ENCODE measurements at places on chromosomes 16 and 17.
A peak's percentile ranks its signal among the peaks of the same experiment; 100 is the strongest.

GRCh38 chr17:37043201-37043600 lies 94.4 kb downstream of the AATF start:
- DNase-seq, result no peak

GRCh38 chr17:81165246-81166032 lies at the start of gene PVALEF:
TSS of gene PVALEF (plus strand) at chr17:81165507. CDS start at chr17:81181227, 15,720 bp downstream.
- DNase-seq, result no peak

DNA sequence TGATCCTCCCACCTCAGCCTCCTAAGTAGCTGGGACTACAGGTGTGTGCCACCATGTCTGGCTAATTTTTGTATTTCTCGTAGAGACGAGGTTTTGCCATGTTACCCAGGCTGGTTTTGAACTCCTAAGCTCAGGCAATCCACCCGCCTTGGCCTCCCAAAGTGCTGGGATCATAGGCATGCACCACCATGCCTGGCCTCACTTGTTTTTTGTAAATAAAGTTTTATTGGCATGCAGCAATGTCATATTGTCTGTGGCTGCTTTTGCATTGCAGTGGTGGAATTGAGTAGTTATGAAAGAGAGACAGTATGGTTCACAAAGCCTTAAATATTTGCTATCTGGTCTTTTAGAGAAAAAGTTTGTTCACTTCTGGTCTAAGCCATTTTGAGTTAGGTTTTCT lies 124.7 kb downstream of the PRKCA start:
- DNase-seq, result no peak

DNA sequence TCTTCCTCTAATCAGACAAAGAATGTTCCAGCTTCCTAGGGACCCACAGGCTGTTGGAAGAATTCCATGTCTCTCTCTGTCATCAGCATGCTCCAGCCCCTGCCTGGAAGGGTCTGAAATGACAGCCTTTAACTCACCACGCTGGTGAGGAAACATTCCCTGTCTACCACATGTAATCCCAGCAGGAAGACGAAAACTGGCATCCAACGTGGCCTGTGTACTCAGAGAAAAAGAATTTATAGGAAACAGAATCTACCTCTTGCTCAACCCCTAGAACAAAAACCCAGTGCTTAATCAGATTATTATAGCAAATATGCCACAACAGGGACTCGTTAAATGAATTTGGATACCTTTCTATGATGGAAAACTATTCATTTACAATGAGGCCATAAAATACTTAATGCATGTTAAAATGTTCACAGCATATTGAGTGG lies 147.3 kb upstream of the FOXF1 start:
- no peak for DNase-seq

DNA sequence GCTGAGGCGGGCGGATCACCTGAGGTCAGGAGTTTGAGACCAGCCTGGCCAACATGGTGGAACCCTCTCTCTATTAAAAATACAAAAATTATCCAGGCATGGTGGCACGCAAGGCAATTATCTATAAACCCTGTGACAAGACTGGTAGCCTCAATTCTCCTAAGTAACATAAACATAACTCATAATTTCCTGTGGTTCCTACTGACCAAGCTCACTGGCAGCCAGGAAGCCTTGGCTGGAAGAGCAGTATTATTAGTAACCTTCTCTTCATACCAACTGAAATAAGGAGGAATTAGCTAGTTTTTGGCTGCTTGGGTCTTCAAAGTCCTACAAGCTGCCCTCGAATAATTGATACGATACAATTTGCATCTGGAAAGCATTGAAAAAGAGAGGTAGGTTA lies 31.6 kb upstream of the LRRC37A3 start:
- DNase-seq, result no peak

- DNase-seq, result peak; percentile 58
Observed at GRCh38 chr16:4317532-4318450, 1.9 kb downstream of the GLIS2 start.

DNA sequence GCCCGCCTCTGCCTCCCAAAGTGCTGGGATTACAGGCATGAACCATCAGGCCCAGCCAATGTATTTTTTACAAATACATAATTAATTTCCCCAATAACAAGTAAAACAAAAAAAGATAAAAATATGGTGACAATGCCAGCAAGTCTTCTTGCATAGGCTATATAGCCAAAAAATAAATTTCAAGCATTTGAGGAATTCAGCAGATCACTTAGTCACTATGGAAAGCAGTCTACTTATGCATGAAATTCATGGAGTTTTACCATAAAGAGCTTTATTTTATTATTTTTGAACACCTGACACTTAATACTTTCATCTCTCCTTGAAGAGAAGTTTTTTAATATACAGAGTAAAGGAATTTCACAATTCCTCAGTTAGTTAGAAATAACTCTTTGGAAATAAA lies 56.4 kb downstream of the BRIP1 start:
- no peak for DNase-seq

All from Right ventricle myocardium inferior (tissue), 1 donor.